ENCODE measurements at places on chromosomes 6 and 20.

GRCh38 chr6:125899726-125900182 is 56.8 kb upstream of the HINT3 start:
- DNase-seq = no peak

DNA sequence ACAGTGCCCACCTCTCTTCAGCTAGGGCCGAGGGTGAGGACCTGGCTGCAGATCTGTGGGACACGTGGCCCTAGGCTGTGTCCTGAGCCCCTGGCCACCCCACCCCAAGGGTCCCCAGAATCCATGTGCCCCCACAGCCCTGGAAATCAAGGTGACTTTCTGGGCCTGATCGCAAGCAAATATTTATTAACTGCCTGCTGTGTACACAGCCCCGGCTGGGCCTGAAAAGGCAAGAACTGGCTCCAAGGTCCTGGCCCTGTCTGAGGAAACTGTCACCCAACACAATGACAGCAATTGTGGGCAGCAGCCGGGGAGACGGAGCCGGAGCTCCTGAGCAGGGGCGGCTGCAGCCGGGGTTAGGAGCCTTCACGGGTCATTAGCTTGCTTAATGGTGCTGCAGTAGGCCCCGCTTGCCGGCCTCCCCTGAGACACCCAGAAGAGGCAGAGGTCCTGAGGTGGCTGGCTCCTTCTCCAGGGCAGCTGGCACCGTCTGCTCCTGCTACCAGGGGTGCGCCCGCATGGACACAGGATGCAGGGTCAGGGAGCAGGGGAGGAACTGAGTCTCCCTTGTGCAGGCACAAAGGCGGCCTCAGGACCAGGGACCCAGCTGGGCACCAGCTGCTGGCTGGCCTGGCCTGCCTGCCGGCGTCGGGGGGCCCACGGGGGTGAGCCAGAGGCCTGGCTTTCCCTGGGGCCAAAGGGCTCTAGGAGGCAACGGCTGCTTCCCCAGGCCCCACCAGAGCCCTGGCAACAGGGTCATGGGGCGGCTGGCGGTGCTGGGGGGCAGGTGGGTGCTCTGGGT is 24.1 kb downstream of the NPEPL1 start:
- peak; percentile 37 for DNase-seq

DNA sequence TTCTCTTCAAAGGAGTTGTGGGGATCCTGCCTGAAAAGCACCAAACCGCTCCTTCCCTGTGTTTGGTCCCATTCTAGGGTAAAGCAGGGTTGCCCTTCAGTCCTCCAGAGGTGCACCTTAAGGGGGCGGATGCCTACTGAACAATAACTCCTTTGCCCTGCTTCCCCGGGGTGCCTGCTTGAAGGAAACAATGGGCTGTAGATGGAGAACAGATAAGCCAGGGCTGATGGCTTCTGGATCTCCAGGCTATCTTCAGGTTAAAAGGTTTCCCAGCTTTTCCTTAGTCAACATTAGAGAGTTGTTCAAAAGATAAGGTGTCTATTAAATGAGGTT is 5.4 kb upstream of the PRDM1 start:
- no peak for DNase-seq

DNA sequence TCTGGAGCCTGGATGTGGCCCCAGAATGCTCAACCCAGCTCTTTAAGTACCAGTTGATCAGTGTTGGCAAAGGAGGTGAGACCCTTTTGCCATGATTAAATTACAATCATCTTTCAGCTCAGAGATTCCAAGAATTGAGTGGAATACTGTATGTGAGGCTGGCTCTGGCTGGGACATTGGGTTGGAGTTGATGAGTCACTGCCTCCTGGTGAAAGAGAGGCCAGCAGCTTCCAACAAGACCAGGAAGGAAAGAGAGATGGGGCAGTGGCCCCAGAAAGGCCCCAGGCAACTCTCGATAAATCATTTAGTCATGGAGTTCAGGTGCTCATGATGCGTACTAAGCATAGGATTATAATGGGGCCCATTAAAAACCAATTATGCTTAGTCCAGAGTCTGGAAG is 2.1 kb downstream of the TGM6 start:
- DNase-seq = no peak

DNA sequence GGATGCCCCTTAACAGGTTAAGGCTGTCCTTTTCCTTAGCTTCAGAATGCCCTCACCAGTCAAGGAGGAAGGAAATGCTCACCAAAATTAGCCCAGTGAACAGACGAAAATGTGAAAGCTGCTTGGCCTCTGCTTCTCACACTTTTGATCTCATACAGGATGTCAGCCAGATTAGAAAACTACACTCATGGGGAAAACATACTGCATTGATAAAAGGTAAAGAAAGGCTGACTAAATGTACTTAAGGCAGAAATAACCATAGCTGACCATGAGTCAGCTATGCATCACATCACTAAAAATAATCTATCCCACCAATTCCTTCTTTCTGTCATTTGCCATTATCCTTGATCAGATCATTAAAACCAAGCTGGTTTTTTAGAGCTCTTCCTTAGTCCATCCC is 198.4 kb upstream of the TENT5A start:
- DNase-seq = no peak

DNA sequence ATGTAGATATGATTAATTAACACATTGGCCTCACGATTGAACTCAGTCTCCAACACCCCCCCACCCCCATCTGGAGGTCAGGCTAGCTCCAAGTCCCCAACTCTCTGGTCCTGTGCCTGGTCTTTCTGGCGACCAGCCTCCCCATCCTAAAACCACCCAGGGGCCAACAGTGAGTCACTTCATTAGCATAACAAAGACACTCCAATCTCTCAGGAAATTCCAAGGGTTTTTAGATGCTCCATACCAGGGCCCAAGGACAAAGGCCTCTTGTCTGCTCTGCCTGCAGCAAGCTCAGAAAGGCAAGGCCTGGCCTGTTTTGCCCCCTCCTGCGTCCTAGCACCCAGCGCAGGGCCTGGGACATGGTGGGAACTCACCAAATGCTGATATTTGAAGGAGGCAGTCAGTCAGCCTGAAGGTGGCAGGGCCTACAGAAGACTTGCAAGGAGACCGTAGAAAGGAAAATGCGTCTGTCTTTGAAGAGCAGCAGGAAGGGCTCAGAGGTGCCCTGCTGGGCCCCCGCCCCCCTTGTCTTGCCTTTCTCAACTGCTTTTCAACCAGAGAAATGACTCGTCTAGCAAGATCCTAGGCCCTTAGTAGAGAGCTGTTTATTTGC is 184.7 kb downstream of the CDH4 start:
- no peak for DNase-seq

GRCh38 chr20:10536531-10536930 is 101.4 kb downstream of the SLX4IP start:
- peak; percentile 16 for DNase-seq

GRCh38 chr6:39347206-39347605 is 24.7 kb upstream of the KCNK16 start:
- no peak for DNase-seq

DNA sequence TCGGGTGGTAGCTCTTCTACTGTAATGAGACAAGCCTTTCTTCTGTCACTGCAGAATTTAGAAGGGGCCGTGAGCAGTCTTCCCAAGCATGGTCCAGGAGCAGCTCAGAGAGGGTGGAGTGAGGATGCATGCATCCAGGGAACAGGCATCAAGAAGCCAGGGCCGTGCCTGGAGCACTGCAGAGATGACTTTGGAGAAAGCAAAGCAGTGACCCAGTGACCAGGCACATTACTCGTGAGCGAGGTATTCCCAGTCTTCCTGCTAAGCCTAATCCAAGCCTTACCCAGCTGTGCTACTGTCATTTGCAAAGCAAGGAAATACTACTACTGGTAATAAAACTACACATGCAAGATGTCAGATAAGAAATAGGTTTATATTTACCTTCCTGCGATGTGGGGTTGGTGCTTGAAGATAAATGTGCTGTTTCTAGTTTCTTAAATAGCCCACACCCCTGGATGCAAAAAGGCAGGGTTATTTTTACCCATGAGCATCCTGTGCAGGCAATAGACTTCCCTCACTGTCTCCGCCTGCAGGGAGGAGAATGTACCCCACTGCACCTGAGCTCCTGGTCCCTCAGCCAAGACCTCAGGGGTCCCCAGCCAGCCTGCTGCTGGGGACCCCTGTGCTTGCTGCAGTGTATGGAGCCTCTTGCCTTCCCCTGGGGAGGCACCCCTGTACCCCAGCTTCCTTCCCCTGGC is 62.9 kb downstream of the SSR1 start:
- no peak for DNase-seq

DNA sequence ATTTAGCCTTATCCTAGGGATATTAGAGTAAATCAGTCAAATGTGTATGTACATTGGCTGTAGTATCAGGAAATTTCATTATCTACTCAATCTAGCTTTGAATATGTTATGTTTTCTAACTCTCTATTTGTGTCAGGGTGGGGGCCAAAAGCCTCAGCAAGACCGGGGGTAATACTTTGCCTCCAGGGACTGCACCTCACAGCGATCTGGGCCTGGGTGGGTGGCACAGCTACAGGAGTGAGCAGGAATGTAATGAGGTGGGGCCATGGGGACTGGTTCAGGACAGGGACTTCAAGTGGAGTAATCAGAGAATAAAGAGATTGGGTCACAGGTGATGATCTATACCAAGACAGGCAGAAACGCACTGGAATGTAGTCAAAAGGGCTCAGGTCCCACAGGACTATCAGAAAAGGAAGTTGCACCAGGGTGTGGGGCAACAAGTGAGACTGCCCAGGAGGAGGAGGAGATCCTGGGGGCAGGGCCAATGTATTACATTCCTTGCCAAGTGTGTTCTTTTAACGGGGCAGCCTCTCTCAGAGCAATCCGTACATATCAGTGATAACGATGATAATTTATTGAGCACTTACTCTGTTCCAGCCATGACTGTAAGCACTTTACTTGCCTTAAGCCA is 54.0 kb downstream of the PIGU start:
- no peak for DNase-seq

DNA sequence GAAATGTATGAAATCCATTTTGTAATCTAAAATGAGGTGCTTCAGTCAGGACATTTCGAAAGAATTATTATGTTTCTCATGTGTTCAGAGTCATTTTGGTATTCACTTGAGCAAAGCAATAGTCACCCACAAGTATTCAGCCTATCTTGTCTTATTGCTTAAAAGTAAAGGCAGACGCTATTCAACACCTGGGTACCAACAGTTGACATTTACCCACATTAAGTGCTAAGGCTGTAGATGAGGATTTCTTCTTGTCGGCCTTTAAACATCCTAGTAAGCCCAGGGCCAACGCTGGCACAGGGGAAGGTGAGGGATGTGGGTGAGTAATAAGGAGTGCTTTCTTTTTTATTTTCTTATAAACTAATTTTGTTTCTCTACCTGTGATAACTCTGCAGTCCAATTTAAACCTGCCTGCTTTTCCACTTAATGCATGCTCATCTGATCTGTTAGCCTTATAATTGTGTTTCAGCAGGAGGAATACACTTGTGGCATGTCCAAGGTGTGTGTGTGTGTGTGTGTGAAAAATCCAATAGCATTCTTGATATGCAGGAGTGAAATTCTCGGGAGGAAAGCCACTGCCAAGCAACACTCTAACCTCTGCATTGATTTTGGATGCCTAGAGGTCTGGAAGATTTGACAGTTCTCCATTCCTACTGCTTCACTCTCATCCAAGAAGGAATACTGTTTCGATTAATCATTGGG is 252.0 kb downstream of the SOX4 start:
- DNase-seq = no peak

DNA sequence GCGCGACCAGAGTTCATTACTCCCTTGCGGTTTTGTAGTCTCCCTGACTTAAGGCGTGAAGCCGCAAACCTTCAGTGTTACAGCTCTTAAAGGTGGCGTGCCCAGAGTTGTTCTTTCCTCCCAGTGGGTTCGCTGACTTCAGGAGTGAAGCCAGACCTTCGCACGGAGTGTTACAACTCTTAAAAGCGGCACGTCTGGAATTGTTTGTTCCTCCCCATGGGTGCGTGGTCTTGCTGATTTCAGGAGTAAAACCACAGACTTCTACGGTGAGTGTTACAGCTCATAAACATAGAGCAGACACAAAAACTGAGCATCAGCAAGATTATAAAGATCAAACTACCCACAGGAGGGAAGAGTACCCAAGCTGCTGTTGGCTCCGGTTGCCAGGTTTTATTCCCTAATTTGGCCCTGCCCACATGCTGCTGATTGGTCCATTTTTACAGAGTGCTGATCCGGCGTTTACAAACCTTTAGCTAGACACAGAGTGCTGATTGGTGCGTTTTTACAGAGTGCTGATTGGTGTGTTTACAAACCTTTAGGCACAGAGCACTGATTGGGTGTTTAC is 10.4 kb downstream of the TMEM14C start:
- no peak for DNase-seq

All from NCI-H1092 treated with DMSO at 0.1 percent for 48 hours (cell line).